ENCODE measurements at places on chromosomes 6 and 20. TPM values are rescaled to one million over a fixed set of nuclear protein-coding genes. Genes with fewer than 3 reads are reported as not detected.

DNA sequence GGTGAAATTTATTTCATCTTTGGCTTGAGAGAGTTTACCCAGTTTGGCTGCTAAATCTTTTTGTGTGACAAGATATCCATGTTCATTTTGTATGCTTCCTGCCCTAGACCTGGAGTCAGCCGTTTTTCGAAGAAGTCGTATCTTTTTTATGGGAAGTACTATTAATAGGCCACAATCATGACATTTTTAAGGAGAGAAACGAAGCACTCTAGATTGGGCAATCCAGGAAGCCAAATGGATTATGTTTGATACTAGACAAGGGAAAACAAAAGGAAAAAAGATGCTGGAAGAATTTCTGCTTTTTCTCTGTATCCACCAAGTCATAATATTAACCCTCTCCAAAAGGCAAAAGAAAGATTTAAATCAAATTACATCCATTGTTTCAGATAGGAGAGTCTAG is 214.6 kb downstream of the HDGFL1 start:
- H3K4me3 ChIP-seq: no peak overlapping the region
- no peak for DNase-seq
- no peaks in the 10 kb centered on the region for H3K27me3 ChIP-seq
- peaks cover 10% of the 10 kb centered on the region for H3K4me1 ChIP-seq
- no peak overlapping the region for H3K27ac ChIP-seq

DNA sequence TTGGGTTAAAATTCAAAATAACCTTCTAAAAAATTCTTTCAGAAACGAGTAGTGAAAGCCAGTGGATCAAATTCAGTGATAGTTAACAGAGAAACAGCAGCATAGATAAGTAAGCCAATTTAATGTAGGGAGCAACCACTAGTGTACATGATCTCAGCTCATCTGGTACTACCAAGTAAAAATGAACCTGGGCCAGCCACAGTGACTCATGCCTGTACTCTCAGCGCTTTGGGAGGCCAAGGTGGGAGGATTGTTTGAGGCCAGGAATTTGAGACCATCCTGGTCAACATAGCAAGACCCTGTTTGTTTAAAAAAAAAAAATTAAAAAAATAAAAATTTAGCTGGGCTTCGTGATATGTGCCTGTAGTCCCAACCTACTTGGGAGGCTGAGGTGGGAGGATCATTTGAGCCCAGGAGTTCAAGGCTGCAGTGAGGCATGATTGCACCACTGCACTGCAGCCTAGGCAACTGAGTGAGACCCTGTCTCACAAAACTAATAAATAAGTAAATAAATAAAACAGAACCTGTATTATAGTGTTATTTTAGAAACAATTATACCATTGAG is 32.4 kb downstream of the CBFA2T2 start:
- H3K36me3 ChIP-seq: peaks cover 12% of the 10 kb centered on the region
- H3K27me3 ChIP-seq: no peaks in the 10 kb centered on the region
- H3K4me3 ChIP-seq: no peak overlapping the region
- no peak for DNase-seq

GRCh38 chr20:38934530-38934929 is 8.3 kb downstream of the FAM83D start:
- H3K4me1 ChIP-seq: peaks cover 2% of the 10 kb centered on the region
- no peak for DNase-seq
- H3K27ac ChIP-seq: no peak overlapping the region
- H3K36me3 ChIP-seq: no peaks in the 10 kb centered on the region
- no peak overlapping the region for H3K4me3 ChIP-seq

DNA sequence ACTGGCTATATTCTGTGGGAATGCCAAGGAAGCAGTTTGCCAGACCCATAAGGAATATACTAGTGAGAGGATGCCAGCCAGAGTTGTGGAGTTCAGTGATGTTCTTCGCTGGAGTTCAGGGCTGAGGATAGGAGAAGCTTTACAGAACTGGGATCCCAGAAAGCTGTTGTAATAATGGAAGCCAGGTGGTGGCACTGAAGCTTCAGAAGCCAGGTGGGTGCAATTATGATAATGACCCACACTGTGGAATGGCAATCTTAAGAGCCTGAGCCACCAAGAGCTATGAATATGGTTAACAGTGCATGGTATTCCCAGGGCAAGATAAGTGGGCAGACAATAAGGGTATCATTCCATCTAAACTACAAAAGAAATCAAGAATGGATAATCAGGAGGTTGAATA is 25.1 kb upstream of the ENPP1 start:
- DNase-seq: no peak
- no peaks in the 10 kb centered on the region for H3K36me3 ChIP-seq
- H3K4me3 ChIP-seq: no peak overlapping the region
- H3K27ac ChIP-seq: no peak overlapping the region
- H3K4me1 ChIP-seq: peaks cover 2% of the 10 kb centered on the region

DNA sequence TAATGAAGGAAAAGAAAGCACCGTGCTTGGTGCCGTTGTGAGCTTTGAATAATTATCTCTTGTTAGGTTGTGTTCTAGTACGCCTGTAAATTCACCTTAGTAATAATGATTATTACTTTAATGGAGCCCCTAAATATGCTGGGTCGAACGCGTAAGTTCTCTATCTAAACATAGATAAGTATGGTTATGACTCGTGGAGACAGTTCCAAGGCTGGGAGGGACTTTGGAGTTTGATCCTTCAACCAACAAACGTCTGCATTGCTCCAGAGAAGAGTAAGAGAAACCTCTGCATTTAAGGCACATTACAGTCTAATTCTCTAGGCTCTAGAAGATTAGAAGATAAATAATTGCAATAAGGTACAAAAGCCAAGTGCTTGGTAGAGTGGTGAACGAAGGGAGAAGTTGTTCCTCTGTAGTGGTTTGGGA is 514 bp downstream of the ACOT13 start:
- peak overlapping the region; percentile 100 for H3K27ac ChIP-seq
- DNase-seq: no peak
- peaks cover 35% of the 10 kb centered on the region for H3K4me1 ChIP-seq
- H3K4me3 ChIP-seq: peak overlapping the region; percentile 88
- no peaks in the 10 kb centered on the region for H3K27me3 ChIP-seq

- no peaks in the 10 kb centered on the region for H3K4me1 ChIP-seq
- peaks cover 9% of the 10 kb centered on the region for H3K36me3 ChIP-seq
- no peaks in the 10 kb centered on the region for H3K27me3 ChIP-seq
Measured at GRCh38 chr20:8196096-8196495, 64.0 kb downstream of the PLCB1 start.

- no peak for DNase-seq
- H3K27ac ChIP-seq: no peak overlapping the region
- no peaks in the 10 kb centered on the region for H3K4me1 ChIP-seq
- no peak overlapping the region for H3K4me3 ChIP-seq
Measured at GRCh38 chr6:1362643-1363042, 26.7 kb upstream of the FOXF2 start.

DNA sequence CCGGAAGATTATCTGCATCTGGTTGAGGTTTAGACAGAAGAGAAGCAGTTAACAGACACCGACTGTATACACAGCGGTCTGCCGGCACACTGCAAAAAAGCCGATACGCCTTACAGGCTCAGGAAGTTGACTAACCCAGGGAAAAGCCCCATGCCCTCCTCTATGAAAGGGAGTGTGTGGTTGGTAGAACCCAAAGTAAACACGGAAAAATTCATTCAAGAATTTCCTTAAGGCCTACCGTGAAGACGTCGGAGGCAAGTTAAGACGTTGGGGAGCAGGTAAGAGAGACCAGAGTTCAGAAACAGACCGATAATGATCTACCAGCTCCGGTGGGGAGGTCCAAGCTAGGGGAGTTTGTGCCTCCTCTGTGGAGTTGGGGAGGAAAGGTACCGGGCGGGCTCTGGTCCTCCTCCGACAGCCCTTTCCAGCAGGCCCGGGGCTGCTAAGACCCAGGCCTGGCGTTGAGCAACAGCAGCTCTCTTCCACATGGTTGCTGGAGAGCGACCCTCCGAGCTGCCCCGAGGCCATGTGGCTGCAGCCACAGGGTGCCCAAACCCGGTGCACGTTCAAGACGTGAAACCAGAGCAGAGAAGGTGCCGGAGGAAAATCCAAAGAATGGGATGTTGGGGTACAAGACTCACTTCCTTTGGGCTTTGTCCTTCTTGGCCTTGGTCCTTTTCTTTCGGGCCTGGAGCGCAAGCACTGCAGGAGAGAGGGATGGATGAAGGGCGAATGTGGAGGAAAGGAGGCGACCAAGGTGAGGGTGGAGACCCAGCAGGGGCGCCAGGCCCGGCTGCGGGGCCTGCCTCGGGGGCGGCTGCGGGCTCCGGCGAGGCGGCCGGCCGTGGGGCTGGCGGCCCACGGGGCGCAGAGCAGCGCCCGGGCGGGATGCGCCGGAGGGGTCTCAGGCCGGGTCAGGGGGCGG is 809 bp downstream of the SRPK1 start:
- H3K4me3 ChIP-seq: peak overlapping the region; percentile 98
- H3K27ac ChIP-seq: peak overlapping the region; percentile 98
- H3K4me1 ChIP-seq: peaks cover 35% of the 10 kb centered on the region
- peaks cover 7% of the 10 kb centered on the region for H3K36me3 ChIP-seq
- peak; percentile 12 for DNase-seq

DNA sequence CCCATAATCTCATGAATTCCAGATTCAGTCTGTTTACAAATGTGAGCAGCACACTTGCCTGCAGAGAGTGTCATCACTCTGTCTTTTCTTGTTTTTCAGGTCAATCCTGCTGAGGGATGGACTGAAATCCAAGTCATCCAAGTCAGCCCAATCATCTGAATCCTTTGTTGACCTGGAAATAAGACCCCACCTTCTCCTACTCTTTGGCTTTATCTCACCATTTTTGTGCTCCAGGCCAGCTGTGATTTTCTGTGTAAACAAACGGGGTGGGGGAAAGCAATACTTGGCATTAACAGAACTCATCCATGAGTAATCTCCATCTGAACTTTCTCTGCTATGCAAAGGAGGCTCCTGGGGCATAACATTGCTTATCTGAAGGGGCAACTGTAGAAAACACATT is 16.9 kb upstream of the GSTA4 start:
- H3K4me1 ChIP-seq: peaks cover 12% of the 10 kb centered on the region
- no peak for DNase-seq
- H3K27me3 ChIP-seq: no peaks in the 10 kb centered on the region
- no peak overlapping the region for H3K4me3 ChIP-seq
- peaks cover 30% of the 10 kb centered on the region for H3K36me3 ChIP-seq

The DPPA5 gene
- not detected for total RNA-seq

The NKAIN4 gene
- 0.60 TPM for total RNA-seq

The SLC17A2 gene
- total RNA-seq: not detected

The GSTA3 gene
- total RNA-seq: not detected

The DNMT3B gene
- 15.4 TPM for total RNA-seq

The SLC18B1 gene
- 19.5 TPM for total RNA-seq

The PHF3 gene
- total RNA-seq: 64.1 TPM

The BPIFB2 gene
- total RNA-seq: not detected

All from progenitor cell of endocrine pancreas (in vitro differentiated cells).